ENCODE measurements at places on chromosomes 4 and X.

GRCh38 chr4:184636897-184637296 is 12.3 kb downstream of the CASP3 start:
- DNase-seq = no peak

DNA sequence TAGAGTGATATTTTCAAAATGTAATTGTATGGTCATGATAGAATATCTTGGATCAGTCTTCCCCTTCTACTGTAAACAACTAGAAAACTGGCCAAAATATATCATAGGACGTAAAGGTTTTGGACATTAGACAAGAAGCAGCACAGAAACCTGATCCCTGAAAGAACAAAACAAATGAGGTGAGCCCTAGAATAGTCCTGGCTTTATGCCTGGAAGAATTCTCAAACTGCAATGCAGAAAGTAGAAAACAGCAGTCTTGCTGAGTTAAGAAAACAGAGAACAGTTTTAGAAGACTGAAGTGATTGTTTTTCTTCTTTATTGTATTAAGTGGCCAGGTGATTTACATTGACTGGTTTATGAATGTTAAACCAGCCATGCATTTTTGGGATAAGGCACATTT is 19.5 kb downstream of the NSUN7 start:
- no peak for DNase-seq

DNA sequence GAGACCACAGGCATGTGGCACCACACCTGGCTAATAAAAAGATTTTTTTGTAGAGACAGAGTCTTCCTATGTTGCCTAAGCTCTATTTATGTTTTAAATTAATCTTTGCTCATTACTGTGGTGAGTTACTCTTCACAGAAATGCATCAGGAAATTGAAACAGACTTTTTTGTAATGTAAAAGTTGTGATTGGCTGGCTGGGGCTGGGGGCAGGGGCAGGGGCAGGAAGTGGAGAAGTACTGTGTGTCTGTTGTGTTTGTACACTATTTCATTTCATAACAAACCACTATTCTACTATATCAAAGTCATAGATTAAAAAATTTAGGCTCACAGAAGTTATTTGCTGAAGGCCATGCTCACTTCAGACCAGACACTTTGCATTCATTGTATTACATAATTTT is 19.1 kb upstream of the ABRAXAS1 start:
- no peak for DNase-seq

DNA sequence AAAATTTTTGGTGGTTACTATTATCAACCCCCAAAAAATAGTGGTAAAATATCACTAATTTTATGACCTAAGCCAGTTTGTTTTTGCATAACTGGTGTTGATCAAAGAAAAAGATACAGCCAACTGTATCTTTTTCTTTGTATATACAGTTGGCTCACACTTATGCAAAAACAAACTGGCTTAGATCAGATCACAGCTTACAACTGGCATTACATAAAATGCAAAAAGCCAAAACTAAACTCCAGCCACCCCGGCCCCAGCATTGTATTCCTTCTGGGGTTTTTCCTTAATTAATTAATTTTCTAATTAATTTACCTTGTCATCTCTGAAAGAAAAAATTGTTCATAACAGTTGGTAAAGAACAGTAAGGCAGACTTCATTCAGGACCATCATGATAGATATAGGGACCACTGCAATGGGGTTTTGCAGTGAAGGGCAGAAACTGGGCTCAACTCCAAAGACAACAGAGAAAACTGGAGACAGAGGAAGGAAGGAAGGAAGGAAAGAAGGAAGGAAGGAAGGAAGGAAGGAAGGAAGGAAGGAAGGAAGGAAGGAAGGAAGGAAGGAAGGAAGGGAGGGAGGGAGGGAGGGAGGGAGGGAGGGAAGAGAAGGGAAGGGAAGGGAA is 202.1 kb downstream of the HNRNPD start:
- no peak for DNase-seq

- DNase-seq = no peak
Measured at GRCh38 chrX:44020693-44021092, 47.5 kb upstream of the NDP start.

DNA sequence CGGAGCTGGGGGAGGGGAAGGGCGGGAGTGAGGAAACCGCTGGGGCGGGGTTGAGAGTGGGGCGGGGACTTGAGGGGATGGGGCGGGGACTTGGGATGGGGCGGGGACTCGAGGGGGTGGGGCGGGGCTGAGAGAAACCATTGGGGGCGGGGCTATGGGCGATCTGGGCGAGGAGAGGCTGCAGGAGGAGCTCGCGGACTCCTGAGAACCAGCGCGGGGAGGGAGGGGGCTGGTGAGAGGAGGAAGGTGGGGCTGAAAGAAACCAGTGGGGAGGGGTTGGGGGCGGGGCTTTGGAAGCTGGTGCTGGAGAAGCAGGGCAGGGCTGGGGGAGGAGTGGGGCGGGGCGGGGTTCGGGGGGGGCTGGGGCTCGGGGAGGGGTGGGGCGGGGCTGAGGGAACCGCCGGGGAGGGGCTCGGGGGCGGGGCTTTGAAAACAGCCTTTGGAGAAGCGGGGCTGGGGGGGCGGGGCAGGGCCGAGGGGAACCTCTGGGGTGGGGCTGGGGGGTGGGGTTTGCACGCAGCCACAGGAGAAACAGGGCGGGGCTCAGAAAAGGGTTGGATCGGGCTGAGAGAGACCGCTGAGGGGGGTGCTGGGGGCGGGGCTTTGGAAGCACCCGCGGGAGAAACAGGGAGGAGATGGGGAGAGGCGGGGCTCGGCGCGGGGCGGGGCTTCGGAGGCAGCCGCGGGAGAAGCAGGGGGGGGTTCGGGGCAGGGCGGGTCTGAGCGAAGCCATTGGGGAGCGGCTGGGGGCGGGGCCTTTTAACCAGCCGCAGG is 777 bp upstream of the EOLA2 start:
- peak; percentile 18 for DNase-seq

Measured in NCI-H1417 treated with DMSO at 0.1 percent for 48 hours (cell line).